ENCODE measurements at places on chromosomes 2 and 18. TPM values are rescaled to one million over a fixed set of nuclear protein-coding genes. Genes with fewer than 3 reads are reported as not detected.

GRCh38 chr2:6341588-6342129 lies 524.0 kb downstream of the CMPK2 start:
- H3K27ac ChIP-seq = no peak overlapping the region
- no peak for DNase-seq
- H3K36me3 ChIP-seq = no peaks in the 10 kb centered on the region
- H3K27me3 ChIP-seq = no peaks in the 10 kb centered on the region
- no peak overlapping the region for H3K4me3 ChIP-seq

DNA sequence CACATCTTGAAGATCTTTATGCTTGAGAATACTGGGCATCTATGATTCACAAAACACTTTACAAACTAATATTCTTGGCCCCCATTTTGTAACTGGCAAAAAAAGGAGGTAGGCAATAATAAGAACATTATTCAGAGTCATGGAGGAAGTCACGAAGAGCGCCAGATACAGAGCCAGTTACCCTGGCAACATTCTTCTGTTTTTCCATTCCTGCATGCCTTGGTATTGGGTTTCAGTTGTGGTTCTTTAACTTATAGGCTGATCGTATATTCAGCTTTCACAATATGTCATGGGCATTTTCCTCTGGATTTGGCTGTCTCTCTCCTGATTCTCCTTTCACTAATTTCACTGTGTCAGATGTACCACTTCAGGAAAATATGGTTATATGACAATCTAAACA lies 234.7 kb downstream of the HRH4 start:
- no peak overlapping the region for H3K27ac ChIP-seq
- H3K27me3 ChIP-seq = peaks cover 4% of the 10 kb centered on the region
- no peak for DNase-seq

DNA sequence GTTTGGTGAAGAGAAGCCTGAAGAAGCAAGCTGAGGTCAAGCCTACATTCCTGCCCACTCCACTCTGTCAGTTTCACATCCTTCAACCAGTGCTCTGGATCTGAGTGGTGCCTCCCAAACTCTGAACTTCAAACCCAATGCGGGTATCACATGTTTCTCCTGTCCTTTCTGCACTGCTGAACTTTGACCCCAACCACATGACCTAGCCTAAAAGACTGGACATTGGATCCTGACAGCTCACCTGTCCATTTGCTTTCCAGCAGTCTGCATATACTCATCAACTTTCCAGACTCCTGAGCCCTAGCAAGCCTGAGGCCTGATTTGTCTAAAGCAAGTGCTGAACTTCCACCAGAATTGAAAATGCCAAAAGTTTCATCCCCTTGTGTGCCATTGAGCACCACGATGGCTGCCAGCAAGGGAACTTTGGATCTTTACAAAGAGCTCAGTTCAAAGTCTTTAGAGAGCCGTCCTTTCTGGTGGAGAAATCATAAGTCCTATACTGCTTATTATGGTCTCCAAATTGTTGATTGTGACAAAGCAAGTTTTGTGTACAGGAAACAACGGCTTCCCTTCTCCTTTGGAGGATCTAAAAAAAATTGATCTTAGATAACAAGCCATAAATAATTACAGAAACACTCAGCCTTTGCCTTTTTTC lies 37.6 kb upstream of the ITGA6 start:
- DNase-seq = no peak
- H3K27me3 ChIP-seq = peaks cover 5% of the 10 kb centered on the region
- H3K36me3 ChIP-seq = no peaks in the 10 kb centered on the region
- H3K4me1 ChIP-seq = no peaks in the 10 kb centered on the region

GRCh38 chr2:119730671-119731177 lies 29.0 kb upstream of the PTPN4 start:
- H3K27me3 ChIP-seq = peaks cover 5% of the 10 kb centered on the region
- no peak for DNase-seq
- no peak overlapping the region for H3K27ac ChIP-seq
- no peak overlapping the region for H3K4me3 ChIP-seq

- DNase-seq = no peak
- no peaks in the 10 kb centered on the region for H3K27me3 ChIP-seq
- no peak overlapping the region for H3K27ac ChIP-seq
- no peak overlapping the region for H3K4me3 ChIP-seq
These were observed 48.6 kb downstream of the GULP1 start for GRCh38 chr2:188340257-188340656.

DNA sequence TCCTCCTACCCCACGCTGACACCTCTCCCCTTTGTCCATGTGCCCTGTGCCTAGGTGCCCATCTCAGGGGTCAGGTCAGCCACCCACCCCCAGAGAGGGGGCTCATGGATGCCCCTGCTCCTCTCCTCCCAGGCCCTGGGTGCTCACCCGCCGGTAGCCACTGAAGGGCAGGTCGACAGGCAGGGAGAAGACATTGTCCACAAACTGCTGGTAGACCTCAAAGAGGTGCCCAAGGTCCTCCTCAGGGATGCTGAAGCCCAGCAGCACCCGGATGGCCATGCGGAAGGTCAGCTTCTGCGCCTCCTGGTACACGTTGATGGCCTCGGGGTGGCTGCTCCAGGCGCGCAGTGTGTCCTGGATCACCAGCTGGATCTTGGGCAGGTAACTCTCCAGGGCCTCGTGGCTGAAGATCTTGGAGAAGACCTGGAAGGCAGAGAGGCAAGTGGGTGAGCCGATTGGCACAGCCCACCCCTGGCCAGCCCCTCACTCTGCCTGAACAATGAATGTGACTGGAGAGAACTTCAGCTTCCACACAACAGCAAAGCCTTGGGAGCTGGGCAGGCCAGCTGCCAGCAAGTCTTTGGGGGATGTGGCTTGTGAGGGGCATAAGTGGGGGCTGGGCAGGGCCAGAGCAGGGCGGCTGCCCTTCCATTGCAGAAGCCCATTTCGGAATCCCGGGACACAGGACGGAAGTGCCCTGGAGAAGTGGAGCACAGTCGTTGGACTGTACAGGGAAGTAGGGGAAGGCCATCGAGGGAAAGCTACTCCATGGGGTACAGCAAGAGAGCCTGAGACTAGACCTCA lies 12.5 kb downstream of the CYP26B1 start:
- H3K36me3 ChIP-seq = no peaks in the 10 kb centered on the region
- H3K4me3 ChIP-seq = no peak overlapping the region
- H3K4me1 ChIP-seq = peaks cover 3% of the 10 kb centered on the region
- no peak for DNase-seq
- H3K27me3 ChIP-seq = peaks cover 4% of the 10 kb centered on the region

GRCh38 chr2:7658486-7658885 lies 741.3 kb downstream of the RNF144A start:
- H3K27ac ChIP-seq = no peak overlapping the region
- H3K27me3 ChIP-seq = no peaks in the 10 kb centered on the region
- no peaks in the 10 kb centered on the region for H3K4me1 ChIP-seq
- H3K36me3 ChIP-seq = no peaks in the 10 kb centered on the region
- DNase-seq = no peak

DNA sequence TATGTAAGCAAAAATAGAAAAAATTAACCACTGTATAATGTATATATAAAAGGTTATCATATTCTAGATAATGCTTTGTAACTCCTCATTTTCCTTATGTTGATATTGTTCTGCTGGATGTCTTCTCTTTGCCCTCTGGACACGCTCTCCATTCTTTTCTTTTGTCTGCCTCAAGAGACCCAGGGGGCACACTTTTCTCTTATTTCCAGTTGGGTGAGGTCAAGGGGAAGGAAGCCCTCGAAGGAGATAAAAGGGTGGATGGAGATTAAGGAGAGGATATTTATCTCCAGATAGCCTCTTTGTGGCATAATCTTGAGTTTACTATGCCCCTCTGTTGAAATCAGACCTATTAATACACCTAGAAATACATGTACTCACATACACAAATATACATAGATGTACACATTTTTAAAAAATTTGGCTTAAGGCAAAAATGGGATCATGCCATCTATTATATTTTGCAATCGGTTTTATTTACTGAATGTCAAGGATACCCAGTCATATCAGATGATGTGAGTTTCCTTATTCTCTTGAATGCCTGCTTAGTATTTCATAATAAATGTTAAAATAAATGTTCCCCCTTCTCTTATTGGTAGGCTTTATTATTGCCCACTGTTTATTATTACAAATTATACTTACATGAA lies 65.3 kb downstream of the LCLAT1 start:
- no peak overlapping the region for H3K4me3 ChIP-seq
- no peak overlapping the region for H3K27ac ChIP-seq
- peaks cover 8% of the 10 kb centered on the region for H3K36me3 ChIP-seq
- DNase-seq = no peak

- DNase-seq = peak; percentile 74
- H3K4me1 ChIP-seq = peaks cover 48% of the 10 kb centered on the region
- peak overlapping the region; percentile 96 for H3K4me3 ChIP-seq
- no peaks in the 10 kb centered on the region for H3K27me3 ChIP-seq
These were observed 725 bp downstream of the FBXO48 start for GRCh38 chr2:68466361-68466777.

GRCh38 chr18:3345452-3345851 lies 83.5 kb downstream of the MYL12B start:
- DNase-seq = no peak
- H3K4me1 ChIP-seq = no peaks in the 10 kb centered on the region
- H3K36me3 ChIP-seq = no peaks in the 10 kb centered on the region
- H3K4me3 ChIP-seq = no peak overlapping the region
- peaks cover 5% of the 10 kb centered on the region for H3K27me3 ChIP-seq

- no peaks in the 10 kb centered on the region for H3K4me1 ChIP-seq
- no peak overlapping the region for H3K27ac ChIP-seq
- H3K36me3 ChIP-seq = peaks cover 14% of the 10 kb centered on the region
- no peak overlapping the region for H3K4me3 ChIP-seq
- no peaks in the 10 kb centered on the region for H3K27me3 ChIP-seq
- DNase-seq = no peak
These were observed 31.1 kb downstream of the NDUFAF7 start for GRCh38 chr2:37262522-37262921.

DNA sequence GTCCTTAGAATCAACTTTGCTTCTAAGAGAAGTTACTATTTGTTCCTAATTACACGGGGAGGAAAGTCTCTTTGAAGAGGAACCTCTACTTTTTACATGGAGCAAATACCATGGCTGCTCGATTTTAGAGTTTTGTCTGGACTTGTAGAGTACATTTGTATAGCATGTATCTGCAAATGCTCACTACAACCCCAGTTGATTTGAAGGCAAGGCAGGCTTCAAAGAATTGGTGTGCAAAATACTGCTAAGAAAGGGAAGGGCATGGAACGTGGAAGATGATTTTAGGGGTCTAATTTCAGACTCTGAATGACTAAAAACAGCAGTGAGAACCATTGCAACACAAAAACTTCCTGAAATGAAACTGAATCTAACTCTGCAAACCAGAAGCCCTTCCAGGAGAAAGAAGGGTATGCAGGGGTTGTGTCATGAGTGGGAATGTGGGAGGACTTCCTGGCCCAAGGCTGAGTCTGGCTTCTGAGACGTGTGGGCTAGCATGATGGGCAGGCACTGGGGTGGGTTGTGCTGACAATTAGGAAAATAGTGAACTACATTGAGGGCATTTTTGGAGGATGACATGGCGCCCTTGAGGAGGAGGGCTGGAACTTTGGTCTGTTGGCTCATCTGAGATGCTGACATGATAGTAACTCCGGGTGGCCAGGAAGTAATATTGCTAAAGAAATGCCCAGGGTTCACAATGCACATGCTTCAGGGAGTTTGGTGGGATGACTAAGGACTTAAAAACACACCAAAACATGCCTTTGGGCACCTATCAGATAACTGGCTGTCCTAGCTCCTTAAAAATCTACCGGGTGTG lies 18.9 kb upstream of the IL1R2 start:
- H3K27me3 ChIP-seq = no peaks in the 10 kb centered on the region
- no peak overlapping the region for H3K4me3 ChIP-seq

GRCh38 chr2:179692610-179693009 lies 168.8 kb downstream of the ZNF385B start:
- no peak for DNase-seq
- no peak overlapping the region for H3K4me3 ChIP-seq
- H3K27me3 ChIP-seq = no peaks in the 10 kb centered on the region
- H3K27ac ChIP-seq = no peak overlapping the region

The ATOH8 gene
- 0.12 TPM for total RNA-seq

Data from activated CD4-positive, alpha-beta T cell treated with anti-CD3 and anti-CD28 coated beads, Interleukin-2, amount 10 ng/mL, durations not matched to agents 7 days and 5 days (primary cell).